ENCODE measurements at places on chromosomes 6 and 20.

DNA sequence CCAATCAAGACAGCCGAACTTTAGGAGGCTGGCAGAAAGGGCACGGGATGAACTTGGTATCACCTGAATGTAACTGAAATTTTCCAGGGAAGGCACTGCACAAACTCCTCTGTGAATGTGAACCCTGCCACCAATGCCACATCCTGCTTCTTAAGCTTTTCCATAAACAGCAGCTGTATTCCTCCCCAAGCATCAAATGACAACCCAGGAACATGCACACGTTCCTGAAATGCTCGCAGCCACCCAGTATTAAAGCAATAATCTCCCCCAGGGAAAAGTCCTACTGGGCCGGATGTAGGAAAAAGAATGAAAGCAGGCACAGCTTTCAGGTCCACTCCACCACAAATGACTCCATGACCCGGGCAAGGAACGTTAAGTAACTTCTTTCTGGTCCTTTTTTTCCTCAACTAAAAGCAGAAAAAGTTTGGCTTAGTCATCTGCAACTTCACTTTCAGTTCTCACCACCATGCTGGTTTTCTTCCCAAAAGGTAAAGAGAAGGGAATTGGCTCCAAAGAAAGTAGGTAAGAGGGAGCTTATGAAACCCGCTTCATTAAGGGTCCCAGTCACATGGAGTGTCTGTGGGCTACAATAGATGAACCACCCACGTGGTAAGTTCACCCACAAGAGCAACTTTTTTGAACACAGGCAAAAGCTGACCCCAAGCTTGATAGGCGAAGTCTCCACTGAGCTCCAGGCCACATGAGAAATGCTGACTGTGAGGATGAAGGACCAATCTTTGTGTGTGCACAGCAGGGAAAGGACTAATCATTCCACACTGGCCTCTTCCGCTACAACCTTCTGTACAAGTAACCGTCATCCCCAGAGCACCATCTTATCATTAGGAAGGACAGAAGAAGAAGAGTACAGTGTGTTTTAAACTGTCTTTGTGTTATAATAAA lies 90.1 kb downstream of the HIVEP2 start:
- no peak for DNase-seq

- peak; percentile 17 for DNase-seq
Measured at GRCh38 chr6:122322824-122323223, 76.6 kb upstream of the HSF2 start.

DNA sequence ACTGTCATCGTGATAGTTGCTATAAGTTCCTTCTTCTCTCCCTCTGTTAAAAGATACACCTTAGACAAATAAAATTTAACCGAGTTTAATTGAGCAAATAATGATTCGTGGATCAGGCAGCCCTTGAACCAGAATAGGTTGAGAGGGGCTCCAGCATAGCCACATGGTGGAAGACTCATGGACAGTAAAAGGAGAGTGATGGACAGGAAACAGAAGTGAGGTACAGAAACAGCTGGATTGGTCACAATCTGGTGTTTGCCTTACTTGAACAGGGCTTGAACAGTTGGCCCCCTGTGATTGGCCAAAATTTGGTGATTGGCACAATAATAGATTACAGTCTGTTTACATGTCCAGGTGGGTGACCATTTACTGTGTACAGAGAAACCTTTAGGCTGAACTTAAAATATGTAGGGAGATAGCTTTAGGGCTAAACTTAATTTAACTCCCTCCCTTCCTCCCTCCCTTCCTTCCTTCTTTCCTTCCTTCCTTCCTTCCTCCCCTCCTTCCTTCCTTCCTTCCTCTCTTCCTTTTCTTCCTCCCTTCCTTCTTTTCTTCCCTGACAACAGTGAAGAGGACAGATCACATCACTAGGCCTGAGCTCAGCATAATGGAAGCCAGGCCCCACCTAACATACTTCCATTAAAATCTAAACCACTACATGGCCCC lies 531.8 kb upstream of the JARID2 start:
- DNase-seq, result no peak

GRCh38 chr6:87824958-87825491 lies 123.0 kb upstream of the AKIRIN2 start:
- no peak for DNase-seq

DNA sequence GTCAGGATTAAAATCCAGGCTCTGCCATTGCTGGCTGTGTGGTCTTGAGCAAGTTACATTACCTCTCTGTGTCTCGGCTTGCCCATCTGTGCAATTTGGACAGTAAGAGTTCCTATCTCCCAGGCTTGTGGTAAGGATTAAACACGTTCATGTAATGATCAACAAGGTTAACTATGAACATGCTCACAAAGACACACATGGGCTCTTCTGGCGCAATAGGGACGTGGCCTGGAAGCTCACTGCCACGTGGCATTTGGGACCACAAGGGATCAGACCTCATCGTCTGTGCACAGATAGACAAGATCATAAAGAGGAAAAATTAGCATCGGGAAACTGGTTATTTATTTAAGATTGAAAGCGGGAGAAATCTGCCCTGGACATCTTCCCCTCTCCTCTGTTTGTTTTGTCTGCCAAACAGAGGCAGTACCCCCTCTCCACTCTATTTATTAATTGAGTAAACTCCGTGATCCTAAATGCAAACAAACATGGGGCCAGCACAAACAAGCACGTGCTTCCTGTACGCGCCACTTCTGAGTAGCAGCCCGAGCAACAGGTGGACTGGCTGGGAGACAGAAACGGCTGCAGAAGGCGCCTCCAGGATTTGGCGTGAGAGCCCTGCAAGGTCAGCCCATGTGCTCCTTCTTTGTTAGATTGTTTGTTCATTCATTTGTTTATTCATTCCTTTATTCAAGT lies 95.0 kb downstream of the CDH26 start:
- no peak for DNase-seq

All from AG10803 (cell line).